ENCODE measurements at places on chromosomes 12 and 14.

GRCh38 chr14:35205737-35206136 lies 83.4 kb downstream of the PRORP start:
- no peak for DNase-seq

DNA sequence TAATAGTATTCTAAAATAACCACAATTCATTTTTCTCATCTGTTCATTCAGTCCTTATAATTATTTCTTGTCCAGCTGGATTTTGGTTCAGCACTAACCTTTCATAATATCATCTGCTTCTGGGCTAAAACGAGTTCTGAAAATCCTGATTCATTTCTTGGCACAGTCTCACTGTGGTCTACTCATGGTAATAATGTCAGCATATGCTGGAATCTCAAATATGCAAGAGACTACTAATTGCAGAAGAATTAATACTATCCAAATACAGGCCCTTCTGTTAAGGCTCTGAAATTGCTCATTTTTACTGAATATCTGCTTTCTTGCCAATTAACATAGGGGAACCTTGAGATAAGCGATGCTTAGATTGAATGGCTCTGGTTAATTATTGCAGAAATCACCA lies 597.1 kb downstream of the RPL10L start:
- no peak for DNase-seq

DNA sequence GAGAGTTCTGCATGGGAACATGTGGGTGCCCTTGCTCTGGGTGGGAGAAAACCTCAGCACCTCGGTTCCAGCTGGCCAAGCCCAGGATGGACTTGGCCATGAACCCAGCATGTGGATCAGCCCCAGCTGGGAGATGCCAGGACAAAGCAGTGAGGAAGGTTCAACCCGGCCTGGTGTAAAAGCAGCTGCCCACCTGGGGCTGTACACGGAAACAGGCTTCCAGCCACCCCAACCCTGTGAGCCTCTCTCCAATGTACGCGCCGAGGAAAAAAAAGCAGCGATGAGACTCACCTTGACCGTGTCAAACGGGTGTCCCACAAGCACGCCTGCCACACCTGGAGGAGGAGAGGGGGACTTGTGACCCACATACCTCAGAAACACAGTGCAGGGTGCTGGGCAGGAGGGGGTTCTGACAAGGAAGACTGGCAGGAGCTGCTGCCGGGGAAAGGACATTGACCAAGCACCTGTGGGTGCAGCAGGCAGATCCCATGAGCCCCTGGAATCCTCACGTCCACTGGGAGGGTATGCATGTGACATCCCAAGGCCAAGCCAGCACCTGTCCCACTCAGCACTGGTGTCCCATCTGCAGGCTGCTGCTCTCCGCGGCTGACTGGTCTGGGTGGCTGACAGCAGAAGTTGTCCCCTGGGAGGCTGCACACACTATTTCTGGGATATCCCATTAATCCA lies 7.5 kb downstream of the SLC25A29 start:
- DNase-seq, result no peak

GRCh38 chr12:98769068-98769467 lies 124.0 kb downstream of the APAF1 start:
- DNase-seq, result no peak

- DNase-seq, result no peak
Observed at GRCh38 chr14:104722938-104723650, 935 bp upstream of the ADSS1 start.

- DNase-seq, result no peak
Observed at GRCh38 chr14:83706231-83706954, 1823.6 kb upstream of the FLRT2 start.

DNA sequence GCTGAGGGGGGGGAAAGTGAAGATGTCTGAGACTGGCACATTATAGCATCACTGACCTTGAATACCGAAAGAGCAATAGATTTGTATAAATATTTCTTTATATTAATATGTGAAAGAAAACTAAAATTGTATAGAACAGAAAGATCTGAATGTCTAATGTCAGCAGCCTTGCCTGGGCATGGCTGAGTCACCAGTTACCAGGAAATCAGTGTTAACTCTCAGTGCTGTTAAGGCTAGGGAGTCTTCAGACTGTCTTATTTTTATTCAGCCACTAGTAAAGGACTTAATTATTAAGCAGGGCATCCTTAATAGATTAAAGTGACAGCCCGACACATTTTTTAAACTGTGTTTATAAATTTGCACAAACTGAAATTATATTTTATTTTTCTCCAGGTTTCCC lies 122.9 kb upstream of the AEBP2 start:
- DNase-seq, result no peak

DNA sequence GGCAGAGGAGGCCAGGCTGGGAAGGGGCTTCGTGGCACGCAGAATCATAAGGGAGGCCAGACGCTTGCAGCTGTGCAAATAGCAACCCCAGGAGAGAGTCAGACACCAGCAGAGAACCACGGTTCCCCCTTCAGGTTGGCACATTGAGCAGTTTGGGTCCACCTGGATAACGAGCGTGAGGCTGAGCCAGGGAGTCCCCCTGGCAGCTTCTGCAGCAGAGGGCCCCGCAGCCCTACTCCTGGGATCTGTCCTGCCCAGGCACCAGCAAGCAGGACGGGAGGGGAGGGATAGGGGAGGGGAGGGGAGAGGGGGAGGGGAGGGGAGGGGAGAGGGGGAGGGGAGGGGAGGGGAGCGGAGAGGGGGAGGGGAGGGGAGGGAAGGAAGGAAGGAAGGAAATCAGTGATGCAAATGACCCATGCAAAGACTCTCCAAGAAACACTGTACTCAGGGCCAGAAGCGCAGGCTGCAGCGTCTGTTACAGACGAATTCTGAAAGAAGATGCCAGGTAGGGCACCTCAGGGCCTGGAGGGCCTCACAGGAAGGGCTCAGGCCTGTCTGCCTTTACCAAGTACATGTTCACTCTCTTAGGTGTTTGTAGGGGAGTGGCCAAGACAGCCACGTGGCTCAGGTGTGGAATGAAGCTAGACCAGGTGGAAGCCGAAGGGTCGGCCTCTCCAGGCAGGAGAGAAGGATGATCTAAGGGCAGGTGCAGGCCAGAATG lies 32.3 kb upstream of the MMP17 start:
- DNase-seq, result no peak

GRCh38 chr12:30980955-30981662 lies 54.6 kb downstream of the TSPAN11 start:
- DNase-seq, result no peak

DNA sequence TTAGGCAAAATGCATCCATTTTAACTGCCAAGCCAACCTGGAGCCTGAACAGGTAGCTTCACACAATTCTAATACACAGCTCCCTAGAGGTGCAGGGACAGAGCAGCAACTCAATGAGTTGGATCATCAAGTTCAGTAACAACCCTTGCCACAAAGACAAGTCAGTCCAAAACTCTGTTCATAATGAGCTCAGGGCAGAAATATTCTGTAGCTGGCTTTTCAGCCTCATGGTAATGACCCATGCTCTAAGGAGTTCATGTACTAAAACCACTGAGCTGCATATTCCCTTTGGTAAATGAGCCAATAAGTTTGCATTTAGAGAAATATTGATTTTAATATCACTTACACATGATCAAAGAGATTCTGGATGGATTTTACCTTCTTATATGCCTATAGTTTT lies 316.1 kb downstream of the SEC23A start:
- DNase-seq, result no peak

GRCh38 chr12:43241986-43242385 lies 310.0 kb downstream of the ADAMTS20 start:
- DNase-seq, result no peak

- no peak for DNase-seq
Observed at GRCh38 chr14:91144425-91145145, 30.7 kb downstream of the DGLUCY start.

DNA sequence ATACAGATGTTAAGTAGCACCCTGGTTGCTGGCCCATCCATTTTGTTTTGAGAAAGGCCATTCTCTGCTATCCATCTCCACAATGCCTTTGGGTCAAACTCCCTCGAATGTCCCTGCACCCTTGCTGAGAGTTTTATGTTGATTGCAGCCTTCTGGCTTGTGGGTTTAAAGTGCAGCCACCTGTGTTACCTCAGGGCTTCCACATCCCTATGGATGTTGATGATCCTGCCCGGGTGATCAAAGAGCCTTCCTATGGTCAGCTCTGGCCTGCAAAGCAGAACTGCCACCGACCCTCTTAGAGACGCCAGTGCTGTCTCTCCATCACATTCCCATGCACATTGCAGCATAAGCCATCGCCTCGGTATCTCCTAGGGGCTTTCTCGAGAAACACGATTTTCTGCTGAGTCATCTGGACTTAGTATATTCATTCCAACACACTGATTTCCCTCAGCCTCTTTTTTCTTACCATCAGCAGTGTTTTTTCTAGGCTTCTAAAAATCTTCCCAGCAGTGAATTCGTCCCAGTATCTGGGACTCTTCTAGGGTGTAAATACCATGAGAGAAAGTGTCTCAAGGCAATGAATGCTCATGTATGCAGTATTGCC lies 585.7 kb upstream of the TMEM132C start:
- DNase-seq, result no peak

DNA sequence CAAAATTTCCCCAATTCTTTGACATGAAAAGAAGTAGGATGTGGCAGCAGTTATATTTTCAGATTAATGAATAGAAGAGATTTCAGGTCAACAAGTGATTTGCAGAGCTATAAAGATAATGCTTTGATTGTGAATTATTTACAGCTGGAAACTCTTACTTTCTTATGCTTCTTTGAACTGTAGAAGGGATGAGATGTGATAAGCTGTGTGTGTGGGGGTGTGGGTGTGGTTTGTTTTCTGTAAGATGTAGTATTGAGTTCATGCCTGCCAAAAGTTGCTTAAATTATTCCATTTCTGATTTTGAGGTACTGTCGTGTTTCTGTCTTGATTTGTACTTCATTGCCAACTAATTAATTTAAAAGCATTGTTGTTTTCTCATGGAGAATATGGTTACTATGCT lies 22.7 kb downstream of the AEBP2 start:
- DNase-seq, result no peak

DNA sequence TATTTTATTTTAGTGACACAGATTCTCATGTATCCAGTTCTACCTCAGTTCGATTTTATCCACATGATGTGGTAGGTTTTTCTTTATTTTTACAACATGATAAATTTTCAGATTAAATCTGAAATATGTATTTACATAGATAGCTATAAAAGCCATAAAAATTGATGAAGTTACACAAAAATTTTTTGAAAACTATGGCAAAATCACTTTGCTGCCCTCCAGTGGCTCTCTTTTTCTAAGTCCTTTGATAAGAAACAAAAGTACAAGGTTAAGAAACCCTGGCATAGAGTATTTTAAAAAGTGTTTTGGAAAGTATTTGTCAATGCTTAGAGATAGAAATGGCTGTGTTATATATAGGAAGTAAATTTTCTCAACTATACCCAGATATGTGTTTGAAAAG lies 104.2 kb downstream of the PCNX1 start:
- no peak for DNase-seq

- DNase-seq, result no peak
Observed at GRCh38 chr12:107523775-107524535, 161.6 kb upstream of the PWP1 start.

- peak; percentile 58 for DNase-seq
Observed at GRCh38 chr12:130872179-130873096, 572 bp downstream of the RAN start.

DNA sequence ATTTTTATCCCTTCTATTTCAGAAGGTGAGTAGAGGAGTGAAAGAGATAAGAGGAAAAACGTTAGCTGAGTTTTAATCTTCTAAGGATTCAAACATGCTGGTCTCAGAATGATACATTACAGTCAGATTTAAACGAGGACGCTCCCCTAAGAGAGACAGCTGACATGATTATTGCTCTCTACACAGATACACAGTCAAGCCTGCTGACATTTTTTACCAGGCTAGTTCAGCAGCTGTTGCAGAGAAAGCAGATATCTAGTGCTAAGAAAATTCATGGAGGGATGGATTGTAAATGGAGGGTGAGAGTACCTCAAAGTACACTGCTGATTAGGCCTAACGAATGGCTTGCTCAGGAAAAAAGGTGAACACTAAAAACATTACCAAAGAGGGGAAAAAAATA lies 31.9 kb upstream of the SOS2 start:
- no peak for DNase-seq

- DNase-seq, result no peak
Observed at GRCh38 chr14:80624581-80624980, 317.0 kb downstream of the CEP128 start.

GRCh38 chr12:55074806-55075205 lies 51.4 kb upstream of the OR9K2 start:
- DNase-seq, result no peak

DNA sequence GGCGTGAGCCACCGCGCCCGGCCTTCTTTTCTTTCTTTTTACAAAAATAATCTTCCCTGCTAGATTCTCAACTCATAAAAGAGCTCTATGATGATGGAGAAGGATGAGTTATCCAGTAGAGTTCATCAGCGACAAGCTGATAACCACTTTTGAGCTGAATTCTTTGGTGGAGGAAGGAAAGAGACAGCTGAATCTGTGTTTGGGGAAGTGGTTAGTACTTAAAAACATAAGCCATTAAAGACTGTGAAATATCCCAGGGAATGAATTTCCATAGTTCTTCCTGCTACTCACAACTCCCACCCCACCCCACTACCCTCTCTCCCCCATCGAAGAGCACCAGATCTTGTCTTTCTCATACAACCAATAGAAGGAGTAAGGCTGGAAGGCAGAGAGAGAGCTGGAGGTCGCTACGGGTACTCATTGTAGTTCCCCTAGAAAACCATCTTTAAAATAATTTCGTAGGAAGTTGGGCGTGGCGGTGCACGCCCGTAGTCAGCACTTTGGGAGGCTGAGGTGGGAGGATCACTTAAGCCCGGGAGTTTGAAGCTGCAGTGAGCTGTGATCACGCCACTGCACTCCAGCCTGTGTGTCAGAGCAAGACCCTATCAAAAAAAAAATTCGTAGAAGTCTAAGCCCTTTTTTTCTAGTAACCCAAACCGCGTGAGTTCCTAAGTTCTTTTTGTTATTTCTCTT lies 647 bp upstream of the ESPL1 start:
- peak; percentile 61 for DNase-seq

- no peak for DNase-seq
Observed at GRCh38 chr14:36663404-36664321, 2.0 kb downstream of the PAX9 start.

DNA sequence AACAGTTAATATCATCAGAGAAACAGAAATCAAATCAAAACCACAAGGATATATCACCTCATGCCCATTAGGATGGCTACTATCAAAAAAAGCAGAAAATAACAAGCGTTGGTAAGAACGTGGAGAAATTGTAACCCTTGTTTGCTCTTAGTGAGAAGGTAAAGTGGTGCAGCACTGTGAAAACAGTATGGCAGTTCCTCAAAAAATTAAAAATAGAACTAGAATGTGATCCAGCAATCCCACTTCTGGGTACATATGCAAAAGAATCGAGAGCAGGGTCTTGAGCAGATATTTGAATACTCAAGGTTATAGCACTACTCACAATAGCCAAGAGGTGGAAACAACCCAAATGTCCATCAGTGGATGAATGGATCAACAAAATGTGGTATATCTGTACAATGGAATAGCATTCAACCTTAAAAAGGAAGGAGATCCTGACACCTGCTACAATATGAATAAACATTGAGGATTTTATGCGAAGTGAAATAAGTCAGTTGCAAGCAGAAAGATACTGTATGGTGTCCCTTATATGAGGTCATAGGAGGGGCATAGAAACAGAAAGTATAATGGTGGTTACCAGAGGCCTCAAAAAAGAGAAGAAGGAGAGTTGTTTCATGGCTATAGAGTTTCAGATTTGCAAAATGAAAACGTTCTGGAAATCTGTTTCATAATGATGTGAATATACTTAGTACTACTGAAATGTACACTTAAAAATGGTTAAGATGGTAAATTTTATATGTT lies 131.0 kb upstream of the EEA1 start:
- no peak for DNase-seq

- DNase-seq, result no peak
Observed at GRCh38 chr12:118336123-118336522, 36.6 kb downstream of the TAOK3 start.
